ENCODE measurements at places on chromosomes 3 and 15.

GRCh38 chr15:81400640-81401236 lies 26.7 kb upstream of the TMC3 start:
- DNase-seq: no peak

DNA sequence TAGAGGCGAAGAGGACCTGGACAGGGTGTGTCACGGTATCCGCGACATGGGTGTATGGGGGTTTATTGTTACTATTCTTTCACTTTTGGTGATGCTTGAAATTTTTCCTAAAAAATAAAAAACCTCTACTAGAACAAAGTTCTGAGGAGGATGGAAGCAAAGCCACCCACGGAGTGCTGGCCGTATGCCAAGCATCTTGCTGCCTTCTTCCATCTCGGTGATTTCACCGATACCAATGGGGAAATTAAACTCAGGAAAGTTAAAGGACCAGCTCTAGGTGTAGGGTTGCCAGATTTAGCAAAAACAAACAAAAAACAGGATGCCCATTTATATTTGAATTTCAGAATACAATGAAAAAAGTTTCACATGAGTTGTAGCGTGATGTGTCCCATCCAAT lies 33.9 kb downstream of the SMAD6 start:
- DNase-seq: no peak

DNA sequence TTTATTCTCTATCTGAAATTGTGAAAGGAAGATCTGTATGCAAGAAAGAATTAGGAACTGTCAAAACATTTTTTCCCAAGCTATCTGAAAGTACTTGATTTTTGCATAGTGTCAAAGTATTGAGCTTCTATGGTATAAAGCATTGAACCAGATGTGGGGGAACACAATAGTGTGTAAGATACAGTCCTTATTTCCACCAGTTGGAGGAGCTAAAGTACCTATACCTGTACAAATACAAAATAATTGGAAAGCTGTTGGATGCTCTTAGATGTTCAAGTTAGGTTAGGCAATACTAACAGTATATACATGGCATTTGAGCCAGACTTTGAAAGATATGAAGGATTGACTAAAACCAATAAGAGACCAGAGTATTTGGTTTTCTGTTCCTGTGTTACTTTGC lies 148.4 kb downstream of the B3GALNT1 start:
- DNase-seq: no peak

GRCh38 chr3:141476033-141476432 lies 10.8 kb upstream of the RASA2 start:
- DNase-seq: no peak

GRCh38 chr3:152349392-152349791 lies 80.7 kb downstream of the MBNL1 start:
- DNase-seq: no peak

- no peak for DNase-seq
These were observed 102.1 kb downstream of the RYK start for GRCh38 chr3:134148534-134148933.

- no peak for DNase-seq
These were observed 9.9 kb upstream of the GP9 start for GRCh38 chr3:129050556-129051295.

DNA sequence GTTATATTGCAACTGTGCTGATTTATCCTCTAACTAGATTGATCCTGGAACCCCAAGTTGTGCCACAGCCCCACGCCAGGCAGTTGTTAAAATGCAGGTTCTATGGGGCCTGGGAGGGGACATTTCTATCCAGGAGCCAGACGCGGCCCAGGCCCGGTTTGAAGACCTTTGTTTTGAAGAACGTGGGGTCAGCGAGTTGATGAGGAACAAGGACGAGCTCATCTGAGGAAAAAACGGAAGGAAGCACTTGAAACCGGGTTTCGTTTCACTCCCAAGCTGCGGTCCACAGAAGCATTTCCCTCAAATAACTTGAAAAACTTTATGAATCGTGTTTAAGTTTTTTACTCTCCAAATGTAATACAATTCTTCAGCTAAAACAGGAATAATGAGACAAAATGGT lies 76.4 kb downstream of the CHSY1 start:
- DNase-seq: no peak

GRCh38 chr3:107992976-107993684 lies 97.7 kb downstream of the CD47 start:
- DNase-seq: no peak

DNA sequence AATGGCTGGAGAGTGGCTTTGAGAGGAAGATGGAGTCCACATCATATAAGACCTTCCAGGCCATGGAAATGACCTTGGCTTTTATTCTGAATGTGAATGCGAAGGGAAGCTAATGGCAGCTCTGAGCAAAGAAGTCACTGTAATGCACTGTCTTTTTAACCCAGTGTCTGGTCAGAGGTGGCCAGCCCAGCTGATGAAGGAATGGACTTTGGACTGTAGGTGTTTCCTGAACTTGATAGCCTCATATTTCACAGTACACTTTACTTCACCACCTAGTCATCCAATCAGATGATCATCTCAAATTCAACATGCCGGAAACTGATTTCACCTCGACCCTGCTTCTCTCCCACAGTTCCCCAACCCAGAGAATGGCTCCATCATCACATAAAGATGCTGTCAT lies 33.4 kb downstream of the DCLK3 start:
- DNase-seq: no peak

GRCh38 chr15:69421498-69421897 lies 7.3 kb downstream of the KIF23 start:
- no peak for DNase-seq

DNA sequence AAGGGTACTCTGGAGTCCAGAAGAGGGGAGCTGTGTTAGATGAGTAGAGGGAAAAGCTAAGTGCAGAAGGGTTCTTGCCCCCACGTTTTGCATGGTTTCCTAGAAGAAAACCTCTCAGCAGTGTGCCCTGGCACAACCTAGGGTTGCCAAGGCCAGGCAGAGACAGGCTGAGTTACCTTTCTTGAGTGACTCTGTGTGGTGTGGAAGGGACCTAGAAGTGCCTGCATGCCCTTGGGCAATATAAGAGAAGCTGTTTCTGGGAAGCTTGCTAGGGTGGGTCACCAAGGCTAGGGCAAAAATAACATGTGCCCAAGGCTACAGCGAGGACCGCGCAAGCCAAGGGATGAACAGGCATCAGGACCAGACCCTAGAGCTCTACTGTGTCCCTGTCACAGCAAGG lies 3.4 kb upstream of the SAMD7 start:
- DNase-seq: no peak

DNA sequence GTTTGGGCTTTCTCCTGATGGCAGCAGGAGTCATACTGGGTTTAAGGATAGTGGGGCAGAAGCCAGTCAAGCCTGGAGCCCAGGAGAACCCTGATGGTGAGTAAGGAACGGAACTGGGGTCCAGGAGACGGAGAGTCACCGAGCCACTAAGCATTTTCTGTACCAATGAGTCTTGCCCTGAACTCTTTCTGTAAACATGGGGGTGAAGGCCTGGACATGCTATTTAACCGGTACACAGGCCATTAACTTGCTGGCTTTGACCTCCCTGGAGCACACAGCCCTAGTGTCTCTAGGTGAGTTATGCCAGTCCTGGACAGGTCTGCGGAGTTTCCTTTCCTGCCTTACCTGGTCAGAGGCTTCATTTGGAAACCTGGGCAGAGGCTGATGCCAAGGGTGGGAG lies 3.9 kb downstream of the SLC6A6 start:
- no peak for DNase-seq

GRCh38 chr3:154801729-154802128 lies 278.4 kb upstream of the MME start:
- no peak for DNase-seq

DNA sequence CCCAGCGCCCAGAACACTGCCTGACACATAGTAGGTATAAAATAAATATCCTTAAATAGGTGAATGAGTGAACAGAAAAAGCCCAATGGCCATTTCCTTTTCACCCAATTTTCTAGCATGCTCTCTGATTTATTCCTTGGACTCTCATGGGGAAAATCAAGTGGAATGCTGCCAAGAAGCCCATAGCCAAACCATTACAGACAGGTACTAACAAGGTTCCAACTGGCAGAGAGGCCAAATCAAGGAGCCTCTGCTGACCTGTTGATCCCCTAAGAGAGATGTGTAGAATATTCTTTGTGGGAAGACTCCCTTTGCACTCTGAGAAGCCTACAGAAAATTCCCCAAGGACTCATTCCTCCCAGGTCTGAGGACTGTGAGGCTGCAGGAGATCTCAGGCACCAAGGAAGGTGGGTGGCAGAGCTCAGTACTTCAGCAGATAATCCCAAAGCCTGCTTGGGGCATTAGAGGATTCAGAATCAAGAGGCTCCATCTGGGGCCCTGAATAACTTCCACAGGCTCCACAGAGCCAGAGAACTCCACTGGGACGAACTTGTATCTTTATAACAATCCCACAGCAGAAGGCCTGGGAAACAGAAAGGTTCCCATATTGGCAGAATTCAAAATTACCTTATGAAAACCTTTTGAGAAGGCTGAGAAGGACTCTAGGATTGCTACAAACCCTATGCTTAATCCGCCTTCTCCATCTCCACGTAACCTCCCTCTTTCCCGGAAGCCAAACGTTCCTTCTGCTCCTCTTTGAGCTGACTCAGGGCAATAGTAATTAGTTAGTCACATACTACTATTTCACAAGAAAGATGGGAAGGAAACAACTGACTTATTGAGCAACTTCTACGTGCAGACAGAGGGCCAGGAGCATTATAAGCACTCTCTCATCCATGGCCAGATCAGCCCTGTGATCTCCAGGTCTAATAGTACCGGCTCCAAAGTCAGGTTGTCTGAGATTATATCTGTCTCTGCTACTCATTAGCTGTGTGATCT lies 34.5 kb downstream of the PRICKLE2 start:
- no peak for DNase-seq

- DNase-seq: no peak
These were observed 299.3 kb downstream of the PLCL2 start for GRCh38 chr3:17183951-17184550.

- no peak for DNase-seq
These were observed 49.2 kb downstream of the ARHGAP11B start for GRCh38 chr15:30675126-30675525.

DNA sequence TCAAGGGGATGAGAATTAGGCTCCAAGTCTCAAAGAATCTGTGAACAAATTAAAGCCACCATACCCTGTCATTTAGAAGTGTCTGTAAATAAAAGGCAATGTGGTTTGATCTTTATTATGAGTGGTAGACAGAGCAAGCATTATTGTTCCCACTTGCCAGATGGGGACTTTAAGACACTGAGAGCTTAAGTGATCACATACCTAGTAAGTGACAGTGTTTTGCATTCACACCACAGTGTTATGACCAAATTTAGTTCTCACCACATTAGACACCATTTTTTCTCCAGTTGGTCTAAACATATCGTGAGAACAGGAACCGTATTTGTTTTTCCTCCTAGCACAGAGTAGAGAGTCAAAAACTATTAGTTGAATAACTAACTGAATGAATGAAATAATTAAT lies 13.2 kb upstream of the ZBED2 start:
- DNase-seq: no peak

DNA sequence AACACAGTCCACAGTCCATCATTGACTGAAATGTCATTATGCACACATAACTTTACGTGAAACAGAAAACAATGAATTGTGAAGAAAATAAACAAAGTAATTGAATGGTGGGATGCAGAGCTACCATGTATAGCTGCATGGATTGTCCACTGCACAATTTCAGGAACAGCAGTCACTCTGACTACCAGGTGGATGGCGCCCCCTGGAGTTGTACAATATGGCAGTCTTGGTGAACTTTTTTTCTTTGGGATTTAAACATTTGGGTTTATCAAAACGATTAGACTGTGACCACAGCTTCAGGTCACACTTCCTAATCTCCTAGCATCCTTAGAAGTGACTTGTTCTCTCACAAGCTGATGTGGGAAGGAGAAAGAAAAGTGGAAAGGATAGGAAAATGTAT lies 48.9 kb upstream of the TCF12 start:
- no peak for DNase-seq

DNA sequence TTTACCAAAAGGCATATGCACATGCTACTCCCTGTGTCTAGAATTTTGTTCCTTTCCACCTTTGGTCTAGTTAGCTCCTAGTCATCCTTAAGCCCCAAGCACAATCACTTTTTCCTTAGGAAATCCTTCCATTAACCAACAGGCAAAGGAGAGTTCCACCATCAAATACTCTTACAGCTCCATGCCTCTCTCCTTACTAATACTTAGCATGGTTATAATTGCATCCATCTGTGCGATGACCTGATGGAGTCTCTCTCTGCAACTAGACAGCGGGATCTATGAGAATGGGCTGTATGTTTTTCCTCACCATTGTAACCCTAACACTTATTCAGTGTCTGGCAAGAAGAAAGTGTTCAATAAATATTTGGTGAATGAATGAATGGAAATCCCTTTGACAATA lies 69.3 kb upstream of the SMAD3 start:
- no peak for DNase-seq

GRCh38 chr15:44710236-44711095 lies 657 bp downstream of the PATL2 start:
- DNase-seq: no peak

DNA sequence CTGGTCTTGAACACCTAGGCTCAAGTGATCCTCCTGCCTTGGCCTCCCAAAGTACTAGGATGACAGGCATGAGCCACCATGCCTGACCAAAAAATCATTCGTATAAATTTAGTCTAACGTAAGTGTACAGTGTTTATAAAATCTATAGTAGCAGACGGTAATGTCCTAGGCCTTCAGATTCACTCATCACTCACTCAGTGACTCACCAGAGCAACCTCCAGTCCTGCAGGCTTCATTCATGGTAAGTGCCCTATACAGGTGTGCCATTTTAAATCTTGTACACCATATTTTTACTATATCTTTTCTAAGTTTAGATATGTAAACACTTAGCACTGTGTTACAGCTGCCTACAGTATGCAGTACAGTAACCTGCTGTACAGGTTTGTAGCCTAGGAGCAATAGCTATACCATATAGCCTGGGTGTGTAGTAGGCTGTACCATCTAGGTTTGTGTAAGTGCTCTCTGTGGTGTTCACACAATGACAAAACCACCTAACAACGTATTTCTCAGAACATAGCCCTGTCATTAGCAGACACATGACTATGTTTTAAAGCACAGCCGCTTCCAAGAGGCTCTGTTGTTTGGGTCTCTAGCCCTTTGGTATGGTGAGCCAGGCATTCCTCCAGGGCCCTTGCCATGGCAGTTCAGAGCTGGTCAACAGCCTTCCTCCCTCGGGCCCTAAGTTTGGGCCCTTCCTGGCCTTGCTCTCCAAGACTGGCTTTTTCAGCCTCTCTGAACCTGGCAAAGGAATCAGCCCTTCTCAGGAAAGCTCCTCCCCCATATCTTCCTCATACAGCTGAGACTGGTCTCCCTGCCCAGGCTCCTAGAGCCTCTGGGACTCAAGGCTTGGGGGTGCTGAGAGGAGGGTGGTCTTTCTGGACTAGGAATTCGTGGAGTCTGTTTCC lies 1.9 kb upstream of the CCDC9B start:
- no peak for DNase-seq

All from activated T-helper 9 cell treated with anti-CD3 and anti-CD28 coated beads, Interleukin-2, amount 50 U/mL, for 16 hours (primary cell).